ENCODE measurements at places on chromosomes 13 and 19.

DNA sequence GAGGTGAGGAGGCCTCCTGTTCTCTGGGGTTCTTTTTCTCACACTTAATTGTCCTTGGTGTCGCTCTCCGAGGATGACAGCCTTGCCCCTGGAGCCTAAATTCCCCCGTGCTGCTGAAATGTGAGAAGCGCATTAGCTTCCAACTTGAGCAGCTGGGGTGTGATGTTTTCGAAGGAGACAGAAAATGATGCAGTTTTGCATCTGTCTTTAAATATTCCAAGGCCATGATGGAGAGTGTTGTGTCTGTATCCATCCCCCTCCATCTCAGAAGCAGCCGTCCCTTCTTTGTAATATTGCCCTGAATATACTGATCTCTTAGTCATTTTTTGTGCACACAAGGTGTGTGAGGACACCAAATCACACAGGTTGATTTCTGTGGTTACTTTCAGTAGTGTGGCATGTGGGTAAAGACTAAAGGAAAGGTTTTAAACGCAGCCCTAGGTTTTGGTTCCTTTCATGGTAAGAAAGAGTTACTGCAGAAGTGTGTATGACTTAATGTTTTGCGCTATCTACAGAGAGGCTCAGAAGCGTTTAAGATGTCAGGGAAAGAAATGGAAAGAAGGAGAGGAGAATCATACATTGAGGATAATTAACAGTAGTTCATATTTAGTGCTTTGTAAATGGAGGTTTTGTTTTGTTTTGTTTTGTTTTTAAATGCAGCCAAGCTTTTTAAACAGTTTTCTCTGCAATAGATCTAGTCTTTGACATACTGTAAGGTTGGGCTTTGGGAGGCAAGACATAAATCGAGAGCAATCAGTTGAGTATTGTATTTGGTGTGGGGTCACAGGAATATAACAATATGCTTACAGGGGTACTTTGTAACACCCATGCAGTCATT, 1.6 kb downstream of the NBEA start:
- no peak for DNase-seq

DNA sequence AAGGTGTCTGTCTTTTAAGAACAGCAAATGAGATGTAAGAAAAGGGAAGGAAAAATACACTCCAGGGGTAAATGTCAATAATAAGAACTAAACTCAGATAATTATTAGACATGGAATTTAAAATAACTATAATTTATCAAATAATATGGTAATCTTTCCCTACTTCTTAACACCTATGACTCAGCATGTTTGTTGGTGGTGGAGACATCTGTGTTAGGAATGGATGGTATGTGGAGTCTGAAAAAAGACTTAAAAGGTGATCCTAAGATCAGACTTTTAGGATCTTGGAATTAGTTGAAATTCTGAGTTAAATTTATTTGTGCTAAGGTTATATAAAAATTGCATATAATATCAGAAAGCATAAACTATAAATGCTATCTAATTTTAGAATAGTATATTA, 915.1 kb downstream of the SLITRK5 start:
- DNase-seq = no peak

DNA sequence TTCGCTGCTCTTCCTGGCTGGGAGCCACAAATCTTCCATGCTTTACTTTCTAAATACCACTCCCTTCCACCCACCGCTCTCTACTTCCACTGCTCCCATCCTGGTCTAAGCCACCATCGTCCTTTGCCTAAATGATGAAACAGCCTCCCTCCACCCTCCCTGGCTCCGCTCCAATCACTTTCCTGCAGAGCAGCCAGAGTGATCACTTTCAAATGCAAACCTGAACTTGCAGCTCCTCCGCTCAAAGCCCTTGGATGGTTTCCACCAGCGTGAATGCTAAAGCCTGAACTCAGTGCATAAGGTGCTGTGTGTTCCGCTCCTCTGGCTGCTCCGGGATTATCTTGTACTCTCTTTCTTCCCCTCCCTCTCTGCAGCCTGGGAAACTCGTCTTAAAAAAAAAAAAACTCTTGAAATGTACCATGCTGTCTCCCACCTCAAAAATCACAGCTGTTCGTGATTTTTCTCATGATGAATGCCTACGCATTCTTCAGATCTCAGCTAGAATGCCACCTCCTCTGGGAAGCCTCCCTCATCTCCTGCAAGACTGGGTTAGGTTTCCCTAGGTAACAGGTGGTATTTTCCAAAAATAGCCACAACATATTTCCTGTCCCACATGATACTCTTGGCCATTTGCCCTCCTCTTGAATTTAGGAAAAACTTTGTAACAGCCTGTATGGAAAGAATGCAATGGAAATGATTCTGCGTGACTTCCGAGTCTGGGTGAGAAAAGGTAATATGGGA, 3.7 kb upstream of the SIN3B start:
- DNase-seq = peak; percentile 31

DNA sequence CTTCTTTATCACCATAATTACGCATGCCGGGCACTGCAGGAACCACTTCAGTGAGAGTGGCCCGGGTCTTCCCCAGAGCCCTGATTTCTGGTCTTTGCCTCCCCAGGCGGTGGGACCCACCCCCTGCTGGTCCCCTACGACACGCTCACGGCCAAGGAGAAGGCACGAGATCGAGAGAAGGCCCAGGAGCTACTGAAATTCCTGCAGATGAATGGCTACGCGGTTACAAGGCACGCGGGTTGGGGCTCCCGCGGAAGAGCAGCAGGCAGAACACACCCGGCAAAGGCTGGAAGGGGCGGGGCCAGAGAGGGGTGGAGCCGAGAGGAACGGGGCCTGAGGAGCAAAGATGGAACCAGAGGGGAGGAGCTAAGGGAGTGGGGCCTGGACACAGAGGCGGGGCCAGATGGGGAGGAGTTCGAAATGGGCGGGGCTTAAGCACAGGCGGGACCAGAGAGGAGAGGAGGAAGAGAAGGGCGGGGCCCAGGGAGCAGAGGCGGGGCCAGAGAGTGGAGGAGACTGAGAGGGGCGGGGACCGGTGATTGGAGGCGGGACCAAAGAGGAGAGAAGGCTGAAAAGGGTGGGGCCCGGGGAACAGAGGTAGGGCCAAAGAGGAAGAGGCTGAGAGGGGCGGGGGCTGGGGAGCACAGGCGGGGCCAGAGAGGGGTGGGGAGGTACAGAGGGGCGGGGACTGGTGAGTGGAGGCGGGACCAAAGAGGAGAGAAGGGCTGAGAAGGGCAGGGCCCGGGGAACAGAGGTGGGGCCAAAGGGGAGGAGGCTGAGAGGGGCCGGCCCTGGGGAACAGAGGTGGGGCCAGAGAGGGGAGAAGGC, 73.4 kb downstream of the RYR1 start:
- DNase-seq = peak; percentile 75

DNA sequence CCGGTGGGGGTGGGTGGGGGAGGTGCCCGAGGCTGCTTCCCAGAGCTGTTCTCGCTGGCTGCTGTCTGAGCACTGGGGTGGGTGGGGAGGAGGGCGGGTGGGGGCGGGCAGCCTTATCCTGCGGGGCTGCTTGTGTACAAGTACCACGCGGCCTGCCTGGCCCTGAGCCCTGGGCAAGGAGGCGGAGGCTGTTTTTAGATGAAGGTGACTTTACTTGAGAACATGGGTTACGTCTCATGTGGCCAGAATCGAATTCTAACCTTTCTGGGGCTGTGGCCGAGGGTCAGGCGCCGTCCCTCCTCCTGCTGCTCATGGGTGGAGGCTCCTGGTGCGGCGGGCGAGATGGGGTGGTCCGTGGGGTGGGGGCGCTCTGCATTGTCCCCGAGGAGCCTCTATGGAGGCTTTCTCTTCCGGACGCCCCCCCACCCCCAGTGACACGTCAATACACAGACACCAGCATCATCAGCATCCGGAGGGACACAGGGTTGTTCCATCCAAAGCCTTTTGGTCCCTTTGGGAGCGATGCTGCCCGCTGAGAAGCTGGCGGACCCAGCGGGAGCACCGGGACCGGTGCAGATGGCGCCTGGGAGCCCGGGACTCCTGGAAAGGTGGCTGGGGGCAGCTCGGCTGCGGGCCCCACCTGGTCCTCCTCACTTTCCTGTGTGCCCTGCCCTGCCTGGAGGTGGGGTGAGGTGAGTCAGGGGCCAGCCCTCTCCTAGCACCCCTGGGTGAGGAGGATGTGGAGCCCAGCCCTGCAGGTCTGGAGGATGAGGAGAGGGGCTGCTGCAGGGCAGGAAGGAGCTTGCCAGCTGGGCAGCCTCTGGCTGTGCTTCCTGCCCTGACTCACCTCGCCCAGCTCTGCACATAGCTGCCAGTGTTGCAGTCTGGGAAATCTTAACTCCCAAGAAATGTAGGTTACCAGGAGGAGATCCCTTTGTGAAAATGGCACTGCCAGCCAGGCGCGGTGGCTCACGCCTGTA, 3.4 kb downstream of the BSG start:
- peak; percentile 71 for DNase-seq

GRCh38 chr19:30563691-30564090, 191.5 kb downstream of the ZNF536 start:
- DNase-seq = no peak

DNA sequence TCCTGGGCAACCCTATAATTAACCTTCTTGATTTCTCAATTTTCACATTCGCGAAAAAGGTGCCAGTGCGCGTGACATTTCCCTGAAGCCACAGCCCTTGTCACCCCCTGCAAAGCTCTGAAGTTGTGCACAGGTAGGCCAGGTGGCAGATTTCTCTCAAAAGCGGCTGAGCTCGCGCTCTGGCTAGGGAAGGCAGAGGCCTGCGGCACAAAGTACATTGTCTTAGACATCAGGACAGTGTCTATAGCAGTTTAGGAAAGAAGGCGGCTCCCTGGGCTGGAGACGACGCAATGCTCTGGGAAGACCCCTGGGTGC, 42.9 kb upstream of the ZNF14 start:
- no peak for DNase-seq

- no peak for DNase-seq
These were observed 158.0 kb upstream of the MIR17HG start for GRCh38 chr13:91189506-91189905.

GRCh38 chr19:16516381-16516780, 20.2 kb downstream of the C19orf44 start:
- DNase-seq = no peak

DNA sequence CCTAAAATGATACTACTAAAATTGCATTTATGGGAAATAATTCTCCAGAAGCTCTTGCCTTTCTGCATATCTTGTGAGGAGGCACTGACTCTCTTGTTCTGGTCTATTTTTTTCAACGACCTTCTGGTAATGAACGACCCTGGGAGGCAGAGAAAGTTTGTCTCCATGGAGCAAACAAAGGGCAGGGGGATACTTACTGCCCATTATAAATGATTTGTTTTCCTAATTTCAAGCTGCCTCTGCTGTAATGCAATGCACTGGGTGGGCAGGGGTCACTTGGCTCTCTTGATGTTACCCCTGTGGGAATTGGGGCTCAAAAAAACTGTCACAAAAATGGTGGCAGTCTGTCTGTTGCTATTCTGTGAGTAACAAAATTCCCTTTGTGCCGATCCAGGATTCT, 643.2 kb downstream of the LIG4 start:
- DNase-seq = no peak

- DNase-seq = no peak
These were observed at the start of gene IFNL1 for GRCh38 chr19:39296055-39296645. Gene IFNL1, plus strand, starts transcription at chr19:39296407. Its CDS starts 15 bp downstream, at chr19:39296422.

GRCh38 chr13:37293295-37293694, 187.8 kb upstream of the CSNK1A1L start:
- no peak for DNase-seq

DNA sequence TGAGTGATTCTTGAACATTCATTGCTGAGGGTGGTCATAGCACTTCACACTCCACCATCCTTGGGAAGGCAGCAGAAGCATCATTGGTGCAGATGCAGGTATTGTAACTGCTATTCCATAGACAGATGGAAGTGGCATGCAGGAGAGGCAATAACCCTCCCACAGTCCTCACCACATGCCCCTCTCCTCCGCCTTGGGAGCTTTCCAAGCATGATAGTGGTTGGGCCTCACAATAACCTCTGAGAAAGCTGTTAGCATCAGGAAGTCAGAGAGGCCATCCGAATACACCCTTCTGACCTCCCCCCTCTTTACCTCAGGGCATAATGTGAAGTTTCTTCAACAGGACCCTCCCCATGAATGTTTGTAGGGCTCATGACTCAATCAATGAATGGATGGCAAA, 177.9 kb downstream of the KATNAL1 start:
- DNase-seq = no peak

GRCh38 chr13:40189898-40190630, 476.4 kb downstream of the FOXO1 start:
- DNase-seq = peak; percentile 34

- DNase-seq = no peak
These were observed 6.3 kb upstream of the NLRP2 start for GRCh38 chr19:54959840-54960239.

GRCh38 chr13:58056426-58056825, 424.9 kb downstream of the PCDH17 start:
- no peak for DNase-seq

GRCh38 chr19:1356508-1356865, 27.2 kb upstream of the NDUFS7 start:
- DNase-seq = peak; percentile 77

GRCh38 chr13:89695343-89696257, 1651.9 kb upstream of the MIR17HG start:
- DNase-seq = no peak

All from EH (cell line).